ENCODE measurements at places on chromosomes 4 and X.

DNA sequence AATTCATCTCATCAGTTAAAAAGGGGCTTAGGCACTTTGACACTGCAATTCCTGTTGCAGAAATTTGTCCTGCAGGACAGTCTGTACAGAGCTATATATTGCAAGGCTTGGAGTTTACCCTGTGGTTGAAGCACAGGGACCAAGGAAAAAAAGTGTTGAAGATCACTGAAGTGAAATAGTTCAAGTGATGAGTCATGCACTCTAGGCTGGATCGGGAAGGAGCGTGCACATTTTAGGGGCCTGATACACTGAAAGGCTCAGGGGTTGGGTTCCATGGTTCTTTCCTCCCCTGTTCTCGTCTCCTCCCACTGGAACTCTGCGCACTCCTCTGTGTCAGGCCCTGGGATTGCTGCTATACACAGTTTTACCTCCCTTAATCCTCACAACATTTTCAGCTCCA, 104.9 kb upstream of the ARMCX2 start:
- no peak for DNase-seq

- no peak for DNase-seq
These were observed 61.3 kb downstream of the HCCS start for GRCh38 chrX:11172415-11172814.

- DNase-seq: no peak
These were observed 70.5 kb downstream of the SEC24D start for GRCh38 chr4:118765399-118765798.

DNA sequence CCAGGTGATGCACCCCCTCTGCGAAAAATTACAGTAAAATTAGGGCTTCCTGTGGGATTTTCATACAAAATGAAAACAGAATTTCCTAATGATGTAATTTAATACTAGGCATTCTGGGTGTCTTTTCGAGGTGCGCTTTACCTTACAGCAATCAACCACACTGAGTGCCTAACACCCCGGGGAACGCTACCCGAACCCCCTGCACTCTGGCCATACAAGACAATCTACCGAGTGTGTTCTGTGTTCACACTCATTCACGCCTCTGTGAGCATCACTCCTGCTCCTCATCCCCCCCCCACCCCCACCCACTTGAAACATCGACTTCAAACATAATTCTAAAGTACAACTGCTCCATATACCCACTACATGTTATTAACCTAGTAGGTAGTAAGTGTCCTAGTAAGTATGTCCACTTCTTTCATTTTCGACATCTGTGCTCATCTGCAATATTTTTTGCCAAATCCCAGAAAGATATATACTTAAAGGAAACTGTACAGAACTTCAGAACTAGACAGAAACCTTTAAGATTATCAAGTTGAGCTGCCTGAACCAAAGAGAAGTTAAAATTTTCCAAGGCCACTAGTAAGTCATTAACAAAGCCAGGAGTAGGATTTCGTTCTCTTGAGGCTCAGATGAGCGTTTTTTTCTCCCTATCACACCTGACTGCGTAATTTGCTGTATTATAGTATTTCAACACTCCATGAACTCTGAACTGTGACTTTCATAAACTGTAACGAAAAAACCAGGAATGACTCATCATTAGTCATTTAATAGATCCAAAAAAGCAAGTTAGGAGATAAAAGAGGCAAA, 80.0 kb downstream of the FAT1 start:
- DNase-seq: no peak
